ENCODE measurements at places on chromosomes 7 and 10. TPM values are rescaled to one million over a fixed set of nuclear protein-coding genes. Genes with fewer than 3 reads are reported as not detected.

ATOH7 gene
- not detected for total RNA-seq

NEURL1 gene
- total RNA-seq, result 0.59 TPM

ANKRD7 gene
- not detected for total RNA-seq

KCP gene
- total RNA-seq, result 0.19 TPM

NKX2-3 gene
- total RNA-seq, result not detected

DNA sequence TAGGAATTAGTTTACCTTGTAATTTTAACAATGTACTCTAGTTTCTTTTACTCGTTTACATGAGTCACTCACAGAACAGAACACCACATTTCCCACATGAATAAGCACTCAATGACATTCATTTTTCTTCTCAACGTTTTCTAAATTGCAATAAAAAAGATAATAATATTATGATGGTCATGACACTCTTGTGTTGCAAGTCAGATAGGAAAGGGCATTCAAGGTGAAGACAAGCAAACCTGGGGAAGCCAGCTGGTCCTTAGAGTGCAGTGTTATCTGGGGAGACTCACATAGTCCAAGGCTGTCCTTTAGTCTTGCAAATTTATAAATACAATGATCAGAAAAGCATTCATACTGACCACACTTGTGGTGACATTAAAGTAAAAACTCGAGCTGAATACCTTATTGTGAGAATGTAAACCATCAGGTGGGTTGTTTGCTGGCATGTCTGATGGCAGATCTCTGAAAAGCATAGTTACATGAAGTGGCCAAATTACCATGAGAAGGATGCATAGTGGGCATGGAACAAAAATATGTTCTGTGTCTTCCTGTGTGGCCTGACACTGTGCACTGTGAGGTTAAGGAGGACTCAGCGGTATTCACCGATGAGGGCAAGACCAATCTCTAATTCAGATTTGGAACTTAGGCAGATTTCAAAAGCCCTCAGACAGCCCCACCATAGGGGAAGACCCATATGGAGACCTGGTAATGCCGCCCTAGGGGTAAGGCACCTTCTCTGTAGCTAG is 158.9 kb upstream of the ASAH2 start:
- DNase-seq, result no peak

- DNase-seq, result no peak
These were observed 16.9 kb upstream of the GET4 start for GRCh38 chr7:859359-860030.

- no peak for DNase-seq
These were observed 9.3 kb upstream of the CROT start for GRCh38 chr7:87336136-87336535.

- DNase-seq, result no peak
These were observed 12.8 kb upstream of the PROSER2 start for GRCh38 chr10:11810313-11810766.

DNA sequence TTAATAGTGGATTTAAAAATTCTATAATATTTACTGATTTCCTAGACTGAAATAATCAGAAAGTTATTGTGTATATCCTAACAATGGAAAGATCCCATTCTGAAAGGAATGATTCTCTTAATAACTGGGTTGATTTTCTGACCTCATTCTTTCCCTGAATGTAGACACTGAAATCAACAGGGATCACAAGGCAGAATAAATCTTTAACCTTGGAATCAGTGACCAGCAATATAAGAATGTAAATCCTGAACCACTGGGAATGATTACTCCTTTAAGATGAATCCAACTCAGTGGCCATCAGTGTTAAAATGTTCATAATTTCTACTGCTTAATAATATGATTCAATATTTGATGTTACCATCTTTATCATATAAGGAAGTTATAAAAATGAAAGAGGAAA is 47.6 kb downstream of the ANKRD26 start:
- DNase-seq, result no peak

GRCh38 chr7:133040178-133040577 is 41.7 kb downstream of the CHCHD3 start:
- no peak for DNase-seq

DNA sequence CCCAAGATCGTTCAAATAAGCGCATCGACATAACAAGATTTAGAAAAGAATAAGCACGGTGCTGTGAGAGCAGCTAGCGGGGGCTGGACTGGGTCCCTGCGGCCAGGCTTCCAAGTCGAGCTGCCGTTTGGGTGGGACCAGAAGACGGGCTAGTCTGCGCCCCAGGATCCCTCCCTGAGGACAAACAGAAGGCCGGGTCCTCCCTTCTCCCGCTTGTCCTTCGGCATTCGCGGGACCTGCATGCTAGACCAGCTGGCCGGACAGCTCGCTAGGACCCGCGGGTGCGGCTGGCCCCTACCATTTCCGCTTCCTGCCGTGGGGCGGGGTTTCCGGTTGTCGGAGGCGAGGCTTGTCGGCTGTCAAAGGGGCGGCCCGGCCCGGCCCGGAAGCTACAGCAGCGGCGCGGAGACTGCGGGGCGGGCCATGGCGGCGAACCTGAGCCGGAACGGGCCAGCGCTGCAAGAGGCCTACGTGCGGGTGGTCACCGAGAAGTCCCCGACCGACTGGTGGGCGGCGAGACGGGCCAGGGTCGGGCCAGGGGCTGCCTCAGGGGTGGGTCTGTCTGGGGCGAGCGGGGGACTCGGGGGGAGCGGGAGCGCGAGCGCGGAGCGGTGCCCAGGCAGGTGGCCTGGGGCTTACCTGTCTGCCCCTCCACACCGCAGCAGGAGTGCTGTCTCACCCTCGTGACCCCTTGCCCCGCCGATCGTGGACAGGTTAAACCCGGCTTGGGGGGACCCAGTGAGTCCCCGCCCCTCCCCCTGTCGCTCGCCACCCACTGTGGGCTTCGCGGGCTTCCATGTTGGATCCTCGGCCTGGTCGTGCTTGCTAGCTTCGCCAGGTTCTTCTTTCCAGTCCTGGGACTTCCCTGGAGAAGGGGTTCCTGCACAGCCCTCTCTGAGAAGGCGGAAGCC is at the start of gene DBNL:
Gene DBNL, plus strand, starts transcription at position 388 of the 911 bp plus-strand sequence. Its CDS starts 36 bp downstream, at position 424.
- peak; percentile 98 for DNase-seq

- DNase-seq, result no peak
These were observed 88.3 kb upstream of the MXI1 start for GRCh38 chr10:110118891-110119621.

DNA sequence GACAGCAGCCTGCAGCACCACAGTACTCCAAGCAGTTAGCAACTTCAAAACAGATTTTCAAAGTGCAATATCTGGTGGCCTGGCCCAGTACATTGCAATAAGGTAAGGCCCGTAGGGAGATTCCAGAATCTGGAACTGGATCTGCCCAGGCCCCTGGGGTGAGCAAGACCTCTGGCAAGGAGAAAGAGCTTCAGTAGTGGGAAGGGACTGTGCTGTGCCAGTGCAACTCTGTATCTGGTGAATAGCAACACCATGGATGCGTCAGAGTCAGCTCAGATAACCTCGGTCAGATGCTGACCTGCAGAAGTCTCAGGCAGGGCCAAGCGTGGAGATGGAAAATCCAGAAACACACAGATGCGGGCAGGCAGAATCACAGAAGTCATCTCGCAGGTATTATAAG is 30.3 kb downstream of the ELMO1 start:
- DNase-seq, result no peak

GRCh38 chr7:26200444-26201246 is at the start of gene HNRNPA2B1:
Gene HNRNPA2B1 (minus strand): TSS chr7:26200746. CDS start chr7:26200577, 169 bp downstream.
- peak; percentile 96 for DNase-seq

- no peak for DNase-seq
These were observed 25.6 kb downstream of the SCD start for GRCh38 chr10:100372415-100373297.

DNA sequence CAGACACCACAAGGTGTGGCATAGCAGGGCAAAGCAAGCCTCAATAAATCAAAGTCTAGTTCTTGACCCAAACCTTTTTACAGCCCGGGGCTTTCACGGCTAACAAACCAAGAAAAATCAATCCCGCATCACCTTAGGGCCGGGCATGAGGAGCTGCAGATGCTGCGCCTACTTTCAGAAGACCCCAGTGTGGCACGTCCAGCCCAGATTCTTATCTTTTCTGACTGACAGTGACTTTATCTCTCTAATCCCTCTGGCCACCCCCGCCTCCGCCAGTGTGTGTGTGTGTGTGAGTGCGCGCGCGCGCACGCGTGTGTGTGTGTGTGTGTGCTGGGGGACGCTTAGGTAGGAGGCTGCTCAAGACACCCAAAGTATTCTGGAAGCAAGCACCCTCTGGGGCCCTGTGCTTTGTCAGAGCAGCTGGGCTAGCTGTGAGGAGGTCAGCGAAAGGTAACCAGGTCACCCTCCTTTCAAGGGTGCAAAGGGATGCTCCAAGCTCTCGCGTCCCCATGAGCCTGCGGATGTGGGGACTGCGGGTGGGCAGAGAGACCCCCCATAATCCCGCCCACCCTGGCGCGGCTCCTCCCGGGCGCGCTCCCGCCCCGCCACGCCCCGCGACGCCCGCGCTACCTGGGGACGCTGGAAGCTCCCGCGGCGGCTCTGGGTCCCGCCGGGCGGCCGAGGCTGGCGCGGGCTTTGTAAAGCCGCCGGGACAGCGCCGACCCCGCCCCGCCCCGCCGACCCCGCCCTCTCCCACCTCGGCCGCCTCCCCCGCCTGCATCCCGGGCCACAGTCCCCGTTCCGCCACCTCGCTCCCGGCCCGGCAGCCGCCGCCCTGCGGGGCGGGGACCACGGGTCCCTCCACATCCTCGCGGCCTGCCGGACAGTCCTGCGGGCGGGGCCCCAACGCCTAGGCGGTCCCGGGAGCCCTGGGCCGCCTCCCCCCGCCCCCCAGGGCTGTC is 57.1 kb upstream of the RHOBTB1 start:
- DNase-seq, result no peak

DNA sequence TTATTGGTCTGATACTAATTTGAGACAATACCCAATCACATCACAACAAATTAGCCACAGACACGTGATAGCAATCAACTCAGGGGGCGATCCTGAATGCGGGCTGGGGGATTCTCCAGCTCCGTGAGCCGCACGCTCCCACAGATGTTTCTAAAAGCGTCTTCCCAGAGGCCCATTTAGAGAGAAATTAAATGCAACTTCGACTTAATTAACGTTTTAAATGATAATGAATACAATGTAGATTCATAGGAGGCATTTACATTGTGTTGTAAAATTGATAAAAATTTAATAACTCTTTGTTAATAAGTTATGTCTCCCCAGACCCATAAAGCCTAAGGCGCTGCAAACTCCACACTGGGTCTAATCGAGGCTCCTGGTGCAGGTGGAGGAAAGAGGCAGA is 642.6 kb downstream of the KCNMA1 start:
- DNase-seq, result no peak

DNA sequence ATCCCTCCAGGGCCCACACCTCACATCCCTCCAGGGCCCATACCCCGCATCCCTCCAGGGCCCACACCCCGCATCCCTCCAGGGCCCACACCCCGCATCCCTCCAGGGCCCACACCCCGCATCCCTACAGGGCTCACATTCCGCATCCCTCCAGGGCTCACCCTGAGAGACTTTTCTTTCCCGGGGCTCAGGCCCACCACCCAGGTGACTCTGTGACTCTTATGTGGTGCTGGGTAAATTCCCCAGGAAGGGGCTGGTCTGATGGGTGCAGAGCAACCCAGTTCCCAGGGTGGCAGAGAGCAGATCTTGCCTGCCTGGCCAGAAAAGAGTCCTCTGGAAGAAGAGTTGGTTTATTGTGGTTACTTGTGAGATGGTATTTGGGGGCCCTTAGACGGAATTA is 290.7 kb downstream of the TCERG1L start:
- no peak for DNase-seq

GRCh38 chr10:7563770-7564169 is 103.0 kb downstream of the ITIH5 start:
- no peak for DNase-seq

DNA sequence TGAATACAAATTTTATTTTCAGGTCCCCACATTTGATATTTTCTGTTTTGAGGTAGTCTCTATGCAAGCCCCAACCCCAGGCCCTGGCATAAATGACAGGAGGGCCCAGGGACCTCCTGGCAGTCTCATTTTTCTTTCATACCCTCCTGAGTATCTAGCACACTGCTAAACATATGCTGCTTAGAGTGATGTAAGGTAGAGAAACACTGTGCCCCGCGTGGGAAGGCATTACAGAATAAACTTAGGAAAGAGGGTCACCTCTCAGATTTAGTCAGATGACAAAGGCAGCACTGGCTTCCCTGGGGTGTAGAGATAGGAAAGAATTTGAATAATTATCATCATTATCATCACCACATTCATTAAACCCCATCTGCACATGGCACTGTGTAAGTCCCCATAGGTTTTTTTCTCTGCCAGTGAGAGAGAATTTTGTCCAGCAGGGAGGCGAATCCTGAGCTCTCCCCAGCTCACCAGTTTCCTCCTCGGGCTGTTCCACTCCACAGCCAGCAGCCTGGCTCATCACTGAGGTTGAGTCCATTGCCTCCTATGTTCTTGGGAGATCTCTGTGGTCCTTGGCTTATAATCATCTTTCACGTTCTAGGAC is 507.3 kb upstream of the GALNT17 start:
- DNase-seq, result no peak

DNA sequence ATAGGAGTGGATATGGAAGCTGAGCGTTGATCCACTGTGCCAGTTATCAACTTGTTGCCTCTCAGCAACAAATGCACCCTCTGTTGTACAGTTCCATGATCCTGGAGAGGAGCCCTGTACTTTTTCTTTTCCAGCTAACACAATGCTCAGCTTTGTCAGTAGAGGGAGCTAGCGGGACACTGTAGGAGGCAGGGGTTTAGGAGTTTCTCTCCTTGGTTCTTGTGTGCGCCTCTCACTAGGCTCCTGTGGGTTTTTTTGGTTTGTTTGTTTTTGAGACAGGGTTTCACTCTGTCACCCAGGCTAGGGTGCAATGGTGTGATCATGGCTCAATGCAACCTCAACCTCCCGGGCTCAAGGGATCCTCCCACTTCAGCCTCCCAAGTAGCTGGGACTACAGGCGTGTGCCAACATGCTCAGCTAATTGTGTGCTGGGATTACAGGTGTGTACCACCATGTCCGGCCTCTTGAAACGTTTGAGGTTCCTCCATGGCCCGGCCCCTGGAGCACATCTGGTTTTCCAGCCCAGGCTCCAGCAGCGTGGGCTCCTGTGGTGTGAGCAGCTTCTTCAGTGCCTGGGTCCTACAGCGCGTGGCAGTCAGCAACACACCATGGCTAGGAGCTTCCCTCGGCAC is 12.0 kb upstream of the MARVELD1 start:
- no peak for DNase-seq

DNA sequence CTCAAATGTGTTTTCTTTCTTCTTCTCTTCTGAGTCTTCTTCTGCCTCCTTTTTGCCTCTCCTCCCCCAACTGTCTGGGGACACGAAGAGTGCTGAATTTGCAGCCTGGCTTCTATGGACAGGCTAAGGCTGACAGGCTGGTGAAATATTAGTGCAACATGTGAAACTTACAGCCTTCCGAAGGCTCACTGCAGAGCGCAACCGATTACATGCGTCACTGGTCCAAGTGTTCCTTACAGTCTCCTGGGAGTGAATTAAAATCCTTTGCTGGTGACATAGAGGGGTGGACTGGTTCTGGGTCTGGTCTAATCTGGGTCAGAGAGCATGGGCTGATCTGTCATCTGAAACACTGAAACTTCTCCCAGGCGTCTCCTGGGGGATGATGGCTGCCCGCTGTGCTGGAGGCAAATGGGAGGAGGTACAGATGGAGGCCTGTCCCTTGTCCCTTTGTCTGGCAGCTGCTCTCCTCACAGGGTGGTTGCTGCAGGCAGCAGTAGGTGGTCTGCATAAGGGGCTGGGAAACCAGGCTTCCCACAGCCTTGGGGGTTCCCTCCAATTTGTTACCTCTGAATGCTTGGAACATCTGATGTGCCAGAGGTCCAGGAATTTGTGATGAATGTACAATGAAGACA is 143.8 kb upstream of the BMPER start:
- DNase-seq, result no peak

All from heart left ventricle (tissue), 16 donors.